Hepatocyte (in vitro differentiated cells): ENCODE measurements at places on chromosomes 1 and 21. TPM values are rescaled to one million over a fixed set of nuclear protein-coding genes. Genes with fewer than 3 reads are reported as not detected.

Gene PODN
- 4.9 and 9.2 TPM in 2 replicates for polyA plus RNA-seq

Gene EFNA1
- 137 and 172 TPM in 2 replicates for polyA plus RNA-seq

Gene LORICRIN
- polyA plus RNA-seq: not detected in 2 replicates

Gene FAM3B
- polyA plus RNA-seq: 45.3 and 49.7 TPM in 2 replicates

Gene PAPPA2
- polyA plus RNA-seq: 1.9 and 2.3 TPM in 2 replicates

Gene CCDC30
- 1.9 and 2.6 TPM in 2 replicates for polyA plus RNA-seq

Gene PDE4DIP
- 51.4 and 63.1 TPM in 2 replicates for polyA plus RNA-seq

Gene S100B
- not detected in 2 replicates for polyA plus RNA-seq

Gene EXTL1
- 1.3 and 1.6 TPM in 2 replicates for polyA plus RNA-seq

Gene GNAT2
- polyA plus RNA-seq: 0.18 and 0.19 TPM in 2 replicates

Gene RHD
- 0.12 and 0.19 TPM in 2 replicates for polyA plus RNA-seq

DNA sequence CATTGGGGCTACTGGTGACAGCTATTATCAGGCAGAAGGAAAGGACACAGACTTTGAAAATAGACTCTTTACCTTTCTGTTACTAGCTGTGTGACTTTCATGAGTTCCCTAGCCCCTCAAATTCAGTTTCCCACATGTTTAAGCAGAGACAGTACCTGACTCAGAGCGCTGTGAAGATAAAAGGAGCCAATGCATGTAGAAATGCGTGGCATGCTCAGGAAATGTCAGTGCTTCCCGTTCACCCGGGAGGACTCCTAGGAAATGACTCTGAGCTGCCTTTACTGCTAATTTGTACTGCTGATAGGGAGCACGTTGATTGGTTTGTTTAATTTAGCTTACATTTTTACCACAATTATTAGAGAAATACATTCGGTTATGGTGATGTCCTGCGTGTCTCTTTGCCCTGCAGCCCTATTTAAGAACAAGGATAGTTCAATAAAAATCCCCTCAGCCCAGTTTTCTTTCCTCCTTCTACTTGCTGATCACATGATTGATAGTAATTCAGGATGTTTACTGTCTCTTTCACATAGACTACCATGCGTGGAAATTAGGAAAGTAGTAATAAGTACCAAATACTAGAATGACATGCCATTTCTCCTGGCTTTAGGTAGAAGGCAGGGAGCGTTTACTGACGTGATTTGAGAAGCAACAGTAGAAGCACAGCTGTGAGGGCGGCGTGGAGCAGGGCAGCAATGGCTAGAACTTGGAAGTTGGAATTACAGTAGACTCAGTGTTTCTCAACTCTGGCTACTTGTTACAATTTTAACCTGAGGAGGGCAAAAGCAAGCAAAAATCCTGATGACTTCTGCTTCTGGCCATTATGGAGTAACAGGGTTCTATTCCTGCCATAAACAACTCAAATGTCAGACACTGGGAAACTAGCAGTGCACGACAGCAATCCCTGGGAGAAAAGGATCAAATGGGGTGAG lies 15.9 kb downstream of the PDIK1L start:
- H3K4me3 ChIP-seq: no peak overlapping the region
- H3K36me3 ChIP-seq: no peaks in the 10 kb centered on the region
- H3K27ac ChIP-seq: peak overlapping the region; percentile 64
- no peaks in the 10 kb centered on the region for H3K27me3 ChIP-seq
- peaks cover 3% of the 10 kb centered on the region for H3K4me1 ChIP-seq

GRCh38 chr21:46191257-46191685 lies 7.0 kb upstream of the SPATC1L start:
- no peaks in the 10 kb centered on the region for H3K27me3 ChIP-seq
- H3K27ac ChIP-seq: no peak overlapping the region
- DNase-seq: peak; percentile 11
- no peak overlapping the region for H3K4me3 ChIP-seq
- peaks cover 16% of the 10 kb centered on the region for H3K4me1 ChIP-seq
- H3K36me3 ChIP-seq: no peaks in the 10 kb centered on the region

DNA sequence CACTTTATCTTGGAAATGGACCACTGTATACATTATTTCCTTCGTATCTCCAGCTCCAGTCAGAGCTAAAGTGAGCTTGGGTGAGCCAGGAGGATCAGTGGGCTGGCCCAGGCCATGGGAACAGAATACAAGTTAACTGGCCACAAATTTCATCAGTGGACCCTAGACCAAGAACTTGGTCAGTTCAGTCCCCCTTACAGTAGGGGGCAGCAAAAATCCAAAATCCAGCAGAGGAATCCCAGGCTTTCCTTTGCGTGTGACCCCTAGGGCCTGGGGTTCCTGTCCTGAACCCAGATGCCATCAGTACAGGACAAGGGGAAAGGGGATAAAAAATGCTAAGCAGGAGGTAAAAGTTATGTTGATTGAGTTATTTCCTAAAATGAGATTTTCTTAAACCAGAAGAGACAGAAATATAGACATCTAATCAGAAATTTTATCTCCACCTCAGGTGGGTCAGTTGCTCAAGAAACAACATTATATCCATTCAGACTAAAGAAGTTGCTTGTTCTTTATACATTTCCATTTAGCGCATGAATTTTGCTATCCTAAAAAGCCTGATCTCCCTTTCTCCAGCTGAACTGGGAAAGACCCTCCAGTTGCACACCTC lies 24.1 kb upstream of the LCE5A start:
- no peak overlapping the region for H3K27ac ChIP-seq
- no peaks in the 10 kb centered on the region for H3K4me1 ChIP-seq
- H3K4me3 ChIP-seq: no peak overlapping the region
- no peaks in the 10 kb centered on the region for H3K27me3 ChIP-seq
- no peak for DNase-seq

DNA sequence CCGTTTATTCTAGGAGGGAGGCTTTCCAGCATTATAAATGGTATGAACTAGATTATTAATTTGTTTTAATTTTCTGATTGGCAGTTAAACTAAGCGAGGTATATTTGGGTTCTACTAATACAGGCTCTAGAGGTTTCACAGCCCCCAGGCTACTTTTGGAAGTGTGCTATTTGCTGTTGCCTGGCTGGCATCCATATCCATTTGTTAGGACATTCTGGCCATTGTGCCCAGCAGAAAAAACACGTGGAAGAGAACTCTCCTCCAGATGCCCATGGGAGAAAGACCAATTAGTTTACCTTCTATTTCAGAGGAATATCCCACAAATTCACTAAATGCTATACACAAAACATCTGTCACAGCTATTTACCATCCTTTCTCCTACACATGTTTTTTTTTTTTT lies 29.3 kb downstream of the MACO1 start:
- no peaks in the 10 kb centered on the region for H3K4me1 ChIP-seq
- no peak overlapping the region for H3K27ac ChIP-seq
- H3K36me3 ChIP-seq: no peaks in the 10 kb centered on the region
- no peaks in the 10 kb centered on the region for H3K27me3 ChIP-seq
- no peak overlapping the region for H3K4me3 ChIP-seq

GRCh38 chr1:207935166-207935583 lies 24.2 kb upstream of the CD34 start:
- H3K4me3 ChIP-seq: no peak overlapping the region
- H3K27ac ChIP-seq: no peak overlapping the region
- H3K36me3 ChIP-seq: no peaks in the 10 kb centered on the region
- H3K27me3 ChIP-seq: no peaks in the 10 kb centered on the region
- no peak for DNase-seq

GRCh38 chr1:35532497-35533223 lies 24.5 kb downstream of the KIAA0319L start:
- H3K4me3 ChIP-seq: no peak overlapping the region
- peaks cover 8% of the 10 kb centered on the region for H3K36me3 ChIP-seq
- no peaks in the 10 kb centered on the region for H3K27me3 ChIP-seq
- no peaks in the 10 kb centered on the region for H3K4me1 ChIP-seq
- DNase-seq: no peak

DNA sequence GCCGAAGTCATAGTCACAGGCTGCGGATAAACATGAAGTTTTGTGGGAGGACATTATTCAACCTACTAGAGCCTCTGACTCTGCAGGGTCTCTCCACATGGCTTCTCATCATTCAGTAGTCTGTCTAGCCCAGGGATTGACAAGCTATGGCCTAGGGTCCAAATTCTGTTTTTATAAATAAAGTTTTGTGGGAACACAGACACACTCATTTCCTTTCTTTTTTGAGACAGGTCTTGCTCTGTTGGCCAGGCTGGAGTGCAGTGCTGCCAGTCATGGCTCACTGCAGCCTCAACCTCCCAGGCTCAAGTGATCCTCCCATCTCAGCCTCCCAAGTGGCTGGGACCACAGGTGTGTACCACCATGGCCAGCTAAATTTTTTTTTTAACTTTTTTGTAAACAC lies 8.1 kb upstream of the ENO1 start:
- H3K36me3 ChIP-seq: no peaks in the 10 kb centered on the region
- H3K4me3 ChIP-seq: no peak overlapping the region
- H3K27ac ChIP-seq: no peak overlapping the region
- no peaks in the 10 kb centered on the region for H3K27me3 ChIP-seq
- no peak for DNase-seq

GRCh38 chr1:94859174-94859573 lies 39.0 kb downstream of the SLC44A3 start:
- H3K4me3 ChIP-seq: no peak overlapping the region
- no peak overlapping the region for H3K27ac ChIP-seq
- no peak for DNase-seq

- no peaks in the 10 kb centered on the region for H3K36me3 ChIP-seq
- H3K4me1 ChIP-seq: no peaks in the 10 kb centered on the region
- DNase-seq: no peak
- no peak overlapping the region for H3K27ac ChIP-seq
Observed at GRCh38 chr1:24776821-24777220, 31.6 kb downstream of the CLIC4 start.

- no peaks in the 10 kb centered on the region for H3K27me3 ChIP-seq
- H3K4me1 ChIP-seq: peaks cover 11% of the 10 kb centered on the region
- no peak overlapping the region for H3K4me3 ChIP-seq
- H3K27ac ChIP-seq: no peak overlapping the region
Observed at GRCh38 chr1:91606546-91607078, 106.0 kb downstream of the CDC7 start.

DNA sequence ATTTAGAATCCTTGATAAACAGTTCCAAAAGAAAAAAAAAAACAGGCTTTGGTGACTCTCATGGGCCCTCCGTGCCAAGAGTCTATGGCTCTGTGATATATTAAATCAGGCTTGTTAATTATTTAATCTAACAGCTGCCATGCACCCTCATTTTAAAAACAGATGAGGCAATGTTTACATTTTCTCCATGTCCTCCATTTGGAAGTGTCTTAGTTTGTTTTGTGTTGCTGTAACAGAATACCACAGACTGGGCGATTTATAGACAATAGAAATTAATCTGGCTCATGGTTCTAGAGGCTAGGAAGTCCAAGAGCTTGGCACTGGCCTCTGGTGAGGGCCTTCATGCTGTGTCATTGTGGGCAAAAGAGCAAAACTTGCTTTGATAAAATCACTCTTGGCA lies 58.0 kb downstream of the B3GALT5 start:
- no peak overlapping the region for H3K27ac ChIP-seq
- no peaks in the 10 kb centered on the region for H3K27me3 ChIP-seq
- no peaks in the 10 kb centered on the region for H3K36me3 ChIP-seq
- DNase-seq: no peak
- no peak overlapping the region for H3K4me3 ChIP-seq

DNA sequence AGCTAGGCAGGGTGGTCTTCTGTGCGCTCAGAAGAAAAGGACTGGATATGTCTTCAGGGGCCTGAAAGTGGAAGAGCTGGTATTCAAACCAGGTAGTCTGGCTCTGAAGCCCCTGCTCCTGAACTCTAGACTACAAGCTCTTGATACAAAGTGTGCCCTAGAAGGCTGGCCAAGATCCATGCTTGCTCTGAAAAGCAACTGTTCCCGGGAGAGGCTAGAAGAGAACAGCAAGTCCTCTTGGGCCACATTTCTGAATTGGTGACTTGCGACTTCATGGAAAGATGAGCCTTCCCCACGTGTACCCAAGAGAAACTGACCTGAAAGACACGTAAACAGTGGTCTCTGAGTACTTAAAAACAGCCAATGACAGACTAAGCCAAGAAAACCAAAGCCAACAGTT lies 123.3 kb upstream of the GRIK3 start:
- H3K27me3 ChIP-seq: no peaks in the 10 kb centered on the region
- no peak for DNase-seq

- no peak overlapping the region for H3K27ac ChIP-seq
- no peak for DNase-seq
- no peak overlapping the region for H3K4me3 ChIP-seq
- H3K27me3 ChIP-seq: no peaks in the 10 kb centered on the region
Observed at GRCh38 chr1:5738911-5739462, 253.2 kb downstream of the NPHP4 start.

DNA sequence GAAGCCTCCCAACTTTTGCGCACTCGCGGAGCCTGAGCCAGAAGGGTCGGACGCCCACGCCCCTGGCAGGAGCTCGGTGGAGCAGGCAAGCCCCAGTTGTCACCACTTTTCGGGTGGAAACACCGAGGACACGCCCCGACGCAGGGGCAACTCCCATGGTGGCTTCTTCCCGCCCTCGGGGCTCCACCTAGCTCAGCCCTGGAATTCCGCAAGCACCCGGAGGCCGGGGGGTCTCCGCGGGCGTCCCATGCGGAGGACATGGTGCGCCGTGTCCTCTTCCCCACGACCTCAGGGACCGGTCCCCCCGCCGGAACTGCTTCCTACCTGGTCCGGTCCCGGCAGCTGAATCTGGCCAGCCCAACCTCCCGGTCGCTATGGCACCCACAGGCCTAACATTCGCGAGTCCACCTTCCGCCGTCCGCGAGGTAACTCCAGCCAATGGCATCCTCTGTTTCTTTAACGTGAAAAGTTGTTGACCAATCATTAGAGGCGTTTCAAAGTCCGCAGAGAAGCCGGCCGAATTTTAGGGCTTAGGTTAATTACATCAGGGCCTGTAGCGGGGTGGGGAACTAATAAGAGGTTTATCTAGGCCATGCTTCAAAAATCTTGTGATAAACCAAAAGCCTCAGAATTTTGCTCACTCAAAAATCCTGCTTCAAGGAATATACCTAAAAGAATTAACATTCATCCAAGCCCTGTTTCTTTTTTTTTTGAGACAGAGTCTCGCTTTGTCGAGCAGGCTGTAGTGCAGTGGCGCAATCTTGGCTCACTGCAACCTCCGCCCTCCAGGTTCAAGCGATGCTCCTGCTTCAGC lies at the start of gene STPG1:
Gene STPG1 (minus strand): TSS at position 433 of the 814 bp plus-strand sequence. CDS start 12,394 bp downstream, outside the sequence.
- H3K27ac ChIP-seq: peak within 1 kb of the TSS; percentile 24
- peaks cover 22% of the 10 kb centered on the region for H3K4me1 ChIP-seq
- peak; percentile 87 for DNase-seq
- peak within 1 kb of the TSS; percentile 55 for H3K4me3 ChIP-seq

GRCh38 chr1:62247391-62248168 lies 52.9 kb downstream of the L1TD1 start:
- no peak for DNase-seq
- H3K36me3 ChIP-seq: no peaks in the 10 kb centered on the region
- H3K4me3 ChIP-seq: no peak overlapping the region
- no peaks in the 10 kb centered on the region for H3K27me3 ChIP-seq
- no peaks in the 10 kb centered on the region for H3K4me1 ChIP-seq
- no peak overlapping the region for H3K27ac ChIP-seq

GRCh38 chr1:92916899-92917298 lies 44.4 kb downstream of the DIPK1A start:
- no peak overlapping the region for H3K4me3 ChIP-seq
- DNase-seq: no peak

GRCh38 chr1:218467101-218468072 lies 122.3 kb downstream of the TGFB2 start:
- H3K27ac ChIP-seq: no peak overlapping the region
- H3K4me1 ChIP-seq: no peaks in the 10 kb centered on the region
- no peak for DNase-seq
- H3K4me3 ChIP-seq: no peak overlapping the region
- H3K27me3 ChIP-seq: no peaks in the 10 kb centered on the region

GRCh38 chr1:172637522-172637921 lies 21.4 kb upstream of the FASLG start:
- no peaks in the 10 kb centered on the region for H3K36me3 ChIP-seq
- H3K4me3 ChIP-seq: no peak overlapping the region
- peaks cover 4% of the 10 kb centered on the region for H3K4me1 ChIP-seq
- H3K27me3 ChIP-seq: no peaks in the 10 kb centered on the region
